ENCODE measurements at places on chromosomes 3 and 15.

DNA sequence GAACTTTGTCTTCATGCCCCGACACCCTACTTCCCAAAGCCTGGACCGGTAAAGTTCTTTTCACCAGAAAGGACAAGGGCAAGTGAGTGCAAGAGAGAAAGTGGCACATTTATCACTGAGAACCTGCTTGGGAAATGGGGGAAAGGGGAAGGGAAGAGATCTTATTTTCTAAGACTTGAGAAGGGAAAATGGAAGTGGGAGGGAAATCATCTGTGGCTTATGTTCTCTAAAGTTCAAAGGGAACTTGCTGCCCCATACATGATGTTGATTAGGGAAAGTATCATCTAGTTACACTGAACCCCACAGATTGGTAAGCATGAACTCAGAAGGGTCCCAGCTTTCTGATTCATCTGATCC lies 199.5 kb upstream of the LPP start:
- DNase-seq = no peak

GRCh38 chr3:20849975-20850374 lies 664.0 kb upstream of the SGO1 start:
- DNase-seq = no peak

DNA sequence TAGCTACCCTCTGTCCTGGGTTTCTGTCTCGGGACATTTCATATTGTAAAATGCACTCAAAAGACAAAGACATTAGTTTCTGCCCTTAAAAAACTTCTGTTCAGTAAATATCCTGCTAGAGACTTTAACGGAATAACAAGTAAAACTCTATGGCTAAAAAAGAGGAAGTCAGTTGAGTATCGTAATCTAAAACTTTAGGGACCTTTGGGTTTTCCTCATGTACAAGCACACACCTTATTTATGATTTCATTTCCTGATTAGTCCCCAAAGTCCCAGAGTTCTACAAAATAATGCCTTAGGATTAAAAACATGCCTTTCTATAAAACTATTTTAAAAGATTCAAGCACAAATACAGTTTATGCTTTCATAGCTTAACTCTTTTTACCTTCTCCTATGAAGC lies 585.9 kb downstream of the UNC13C start:
- DNase-seq = no peak

- DNase-seq = no peak
These were observed 27.8 kb upstream of the ST8SIA2 start for GRCh38 chr15:92365906-92366305.

- peak; percentile 47 for DNase-seq
These were observed 9.1 kb downstream of the MRPS11 start for GRCh38 chr15:88476635-88477060.

DNA sequence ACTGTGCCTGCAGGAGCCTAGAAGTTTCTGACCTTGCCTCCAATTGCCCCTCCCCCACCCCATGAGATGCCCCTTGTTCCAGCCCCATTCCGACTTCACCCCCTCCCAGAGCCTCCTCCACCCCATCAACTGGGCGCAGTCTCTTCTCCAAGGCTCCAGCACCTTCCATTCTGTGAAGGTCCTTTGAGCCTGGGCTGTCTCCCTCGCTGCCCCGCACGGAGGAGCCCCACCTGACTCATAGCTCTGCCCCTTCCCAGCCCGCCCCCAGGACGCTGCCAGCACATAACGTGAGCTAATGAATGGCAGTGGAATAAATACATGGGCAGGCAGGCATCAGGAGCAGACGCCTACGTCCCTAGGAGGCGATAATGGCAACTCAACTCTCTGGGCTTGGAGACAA lies 113.1 kb downstream of the NUP210 start:
- no peak for DNase-seq

DNA sequence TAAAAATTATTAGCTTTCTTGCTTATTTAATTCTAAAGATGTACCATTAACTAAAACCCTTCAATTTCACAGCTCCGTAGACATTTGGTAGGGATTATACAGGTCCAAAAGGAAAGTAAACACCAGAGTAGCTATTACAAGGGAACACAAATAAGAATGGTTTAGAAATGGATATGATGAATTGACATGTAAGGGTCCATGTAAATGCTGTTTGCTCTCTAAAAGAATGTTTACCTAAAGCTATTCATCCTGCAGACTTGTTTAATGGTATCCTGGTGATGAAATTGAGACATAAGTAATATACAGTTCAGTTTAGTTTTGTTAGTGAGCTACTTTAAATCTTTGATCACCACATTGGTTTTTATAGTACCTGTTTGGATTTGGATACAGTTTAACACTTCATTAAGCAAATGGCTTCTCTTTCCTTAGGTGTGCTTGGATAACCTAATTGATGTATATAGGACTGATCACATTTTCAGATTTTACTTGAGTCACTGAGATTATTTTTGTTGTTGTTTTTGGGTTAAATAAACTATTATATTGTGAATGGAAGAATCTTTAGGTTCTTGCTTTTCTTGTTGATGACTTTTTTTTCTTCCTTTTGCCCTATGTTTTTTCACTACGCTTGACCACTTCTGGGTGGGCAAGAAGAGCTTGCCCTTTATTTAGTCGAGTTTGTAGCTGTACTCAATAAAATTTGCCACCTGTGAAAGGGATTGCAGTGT lies 115.4 kb downstream of the TCF12 start:
- no peak for DNase-seq

GRCh38 chr15:61921093-61921492 lies 139.2 kb downstream of the VPS13C start:
- DNase-seq = no peak
